NCI-H1694 treated with DMSO at 0.1 percent for 48 hours (cell line): ENCODE measurements at places on chromosomes 6 and 20.

- no peak for DNase-seq
These were observed 95.8 kb upstream of the UST start for GRCh38 chr6:148650941-148651505.

- no peak for DNase-seq
These were observed 2.6 kb downstream of the MCUR1 start for GRCh38 chr6:13811627-13812358.

GRCh38 chr6:157912326-157912725 lies 69.3 kb upstream of the SYNJ2 start:
- no peak for DNase-seq

GRCh38 chr6:146433881-146434731 lies 109.5 kb upstream of the RAB32 start:
- no peak for DNase-seq

DNA sequence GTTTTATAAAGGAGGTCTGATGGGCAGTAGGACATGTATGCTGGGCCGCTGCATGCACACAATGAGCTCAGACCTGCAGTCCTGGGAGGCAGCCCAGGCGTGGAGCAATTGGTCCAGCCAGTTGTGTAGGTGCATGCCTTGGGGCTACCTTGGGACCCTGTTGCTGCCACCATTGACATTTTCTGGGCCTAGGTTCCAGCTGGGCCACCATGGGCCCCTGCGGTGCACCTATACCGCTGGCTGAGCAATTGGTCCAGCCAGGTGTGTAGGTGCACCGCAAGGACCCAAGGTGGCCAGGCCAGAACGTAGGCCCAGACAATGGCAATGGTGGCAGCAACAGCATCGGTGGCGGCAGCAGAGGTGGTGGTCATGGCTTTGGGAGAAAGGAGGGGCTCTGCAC lies 143.9 kb downstream of the PXDC1 start:
- DNase-seq, result no peak

GRCh38 chr6:127589135-127589534 lies 12.2 kb downstream of the C6orf58 start:
- DNase-seq, result no peak

DNA sequence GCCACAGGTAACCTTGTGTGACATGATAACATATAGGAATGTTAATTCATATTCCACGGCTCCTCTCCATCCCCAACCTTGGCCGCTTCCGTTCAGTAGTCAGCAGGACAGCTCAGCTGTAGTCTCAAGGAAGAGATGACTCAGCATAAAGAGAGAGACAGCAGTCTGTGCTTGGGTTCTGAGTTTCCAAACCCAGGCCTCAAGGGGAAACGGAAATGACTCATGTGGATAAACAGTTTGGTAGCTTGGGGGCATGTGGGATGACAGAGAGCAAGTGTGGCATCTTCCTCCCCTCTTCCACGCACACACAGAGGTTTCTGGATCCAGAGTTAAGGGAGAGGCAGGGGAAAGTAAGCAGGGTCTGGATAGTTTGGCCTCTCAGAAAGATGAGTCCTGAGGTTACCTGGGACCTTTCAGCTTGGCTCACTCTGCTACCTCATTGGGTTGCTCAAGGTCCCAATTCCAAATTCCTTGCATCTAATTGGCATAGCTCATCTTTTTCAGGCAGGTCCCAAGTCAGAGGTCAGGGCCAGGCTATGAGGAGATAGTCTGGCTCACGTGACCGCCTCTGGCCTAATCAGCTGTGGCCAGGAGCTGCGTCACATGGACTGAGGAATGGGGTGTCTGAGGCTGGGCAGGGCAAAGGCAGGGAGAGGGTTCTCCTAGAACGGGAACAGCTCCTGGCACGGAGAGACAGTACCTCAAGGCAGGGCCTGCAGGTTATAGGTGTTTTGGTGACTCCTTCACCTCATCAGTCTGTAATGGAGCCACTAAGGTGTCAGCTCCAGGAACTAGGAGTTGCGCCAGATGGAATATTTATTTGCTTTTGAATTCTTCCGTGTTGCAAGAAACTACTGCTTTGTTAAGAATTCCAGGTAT lies 36.5 kb upstream of the MLN start:
- DNase-seq, result peak; percentile 18

GRCh38 chr6:139270249-139270648 lies 21.5 kb downstream of the TXLNB start:
- DNase-seq, result no peak

- DNase-seq, result no peak
These were observed 113.0 kb downstream of the GMDS start for GRCh38 chr6:2132416-2132815.

- no peak for DNase-seq
These were observed 6.5 kb upstream of the SLC17A4 start for GRCh38 chr6:25748049-25748448.

DNA sequence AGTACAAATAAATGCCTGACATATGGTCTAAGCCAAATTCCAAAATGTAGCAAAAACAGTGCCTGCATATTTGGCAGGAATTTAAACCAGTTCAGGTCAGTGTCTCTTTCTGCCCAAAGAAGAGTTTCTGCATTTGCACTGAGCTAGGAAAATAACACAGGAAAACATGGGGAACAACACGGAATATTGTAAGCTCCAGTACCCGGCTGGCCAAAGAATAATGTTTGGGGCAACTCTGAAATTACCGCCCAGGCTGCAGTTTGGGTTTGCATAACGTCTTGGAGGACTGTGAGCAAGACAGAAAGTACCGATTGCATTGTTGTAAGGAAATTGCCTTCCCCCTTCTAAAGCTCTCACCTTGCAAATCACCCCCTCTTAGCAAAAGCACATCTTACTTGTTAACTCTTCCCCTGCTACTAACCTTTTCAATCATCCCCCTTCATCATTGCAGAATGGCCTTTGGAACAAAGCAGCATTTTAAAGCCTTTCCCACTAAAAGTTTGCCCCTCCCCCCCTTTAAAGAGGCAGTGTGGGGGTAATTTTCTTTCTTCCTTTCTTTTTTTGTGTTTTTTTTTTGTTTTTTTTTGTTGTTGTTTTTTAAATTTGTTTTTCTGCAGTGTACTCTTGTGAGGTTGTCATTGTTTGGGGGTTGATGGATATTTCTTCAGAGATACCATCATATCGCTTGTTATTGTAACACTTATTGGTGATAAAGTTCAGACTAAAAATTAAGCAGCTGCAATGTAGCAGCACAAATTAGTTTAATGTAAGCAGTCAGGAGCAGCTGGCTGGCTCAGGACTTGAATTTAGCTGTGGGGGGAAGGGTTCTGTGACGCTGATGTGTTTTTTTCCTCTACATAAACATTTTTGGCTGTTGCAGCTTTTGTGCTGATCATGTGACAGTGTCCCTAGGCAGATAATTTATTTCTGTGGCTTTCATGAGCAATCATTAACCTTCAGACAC lies 100.0 kb upstream of the CITED2 start:
- DNase-seq, result peak; percentile 86

DNA sequence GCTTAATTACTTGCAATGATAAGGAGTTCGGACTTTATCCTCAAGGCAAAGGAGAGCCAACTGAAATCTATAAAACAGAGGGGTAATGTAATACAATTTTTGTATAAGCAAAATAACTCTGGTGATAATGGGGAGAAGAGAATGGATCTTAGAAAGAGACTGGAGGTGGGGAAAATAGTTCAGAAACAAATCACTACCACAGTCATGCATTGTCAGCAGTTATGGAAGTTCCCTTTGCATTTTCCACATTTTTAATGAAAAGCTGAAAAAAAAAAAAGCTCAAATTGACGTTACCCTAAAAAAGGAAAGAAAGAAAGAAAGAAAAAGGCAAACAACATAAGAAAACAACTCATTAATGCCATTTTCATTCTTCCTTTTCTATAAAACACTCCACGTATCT lies 337.6 kb upstream of the HSF2 start:
- DNase-seq, result no peak

- DNase-seq, result no peak
These were observed 11.7 kb upstream of the SIRPG start for GRCh38 chr20:1669304-1669703.

DNA sequence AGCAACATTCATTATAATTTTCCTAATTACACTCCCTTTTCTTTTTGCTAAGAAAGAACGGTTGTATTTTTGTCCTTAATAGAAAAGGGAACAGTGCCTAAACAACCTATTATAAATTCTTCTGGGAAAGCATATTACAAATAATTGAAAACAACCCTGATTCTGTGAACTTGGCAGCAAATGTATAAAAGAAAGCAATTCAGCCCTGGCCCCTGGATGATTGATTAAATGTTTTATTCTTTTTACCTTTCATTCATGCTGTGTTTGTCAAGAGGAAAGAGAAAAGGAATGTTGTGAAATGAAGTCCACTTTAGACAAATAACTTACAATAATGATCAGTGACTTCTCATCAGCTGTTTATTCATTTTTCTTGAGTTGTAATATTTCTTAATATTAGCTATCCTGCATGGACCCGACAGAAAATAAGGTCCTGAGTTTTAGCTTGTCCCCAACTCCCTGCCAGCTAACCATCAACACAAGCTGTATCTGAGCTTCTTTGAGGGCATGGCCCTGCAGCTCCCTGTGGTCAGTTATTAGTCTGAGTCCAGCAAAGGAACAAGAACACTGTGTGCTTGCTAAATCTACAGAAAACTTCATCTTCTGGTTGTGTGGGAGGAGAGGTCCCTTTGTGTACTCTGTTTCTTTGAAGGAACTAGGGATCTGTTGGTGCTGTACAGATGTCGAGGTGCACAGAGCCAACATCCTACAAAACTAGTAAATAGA lies 248.2 kb downstream of the LAMA2 start:
- DNase-seq, result no peak

DNA sequence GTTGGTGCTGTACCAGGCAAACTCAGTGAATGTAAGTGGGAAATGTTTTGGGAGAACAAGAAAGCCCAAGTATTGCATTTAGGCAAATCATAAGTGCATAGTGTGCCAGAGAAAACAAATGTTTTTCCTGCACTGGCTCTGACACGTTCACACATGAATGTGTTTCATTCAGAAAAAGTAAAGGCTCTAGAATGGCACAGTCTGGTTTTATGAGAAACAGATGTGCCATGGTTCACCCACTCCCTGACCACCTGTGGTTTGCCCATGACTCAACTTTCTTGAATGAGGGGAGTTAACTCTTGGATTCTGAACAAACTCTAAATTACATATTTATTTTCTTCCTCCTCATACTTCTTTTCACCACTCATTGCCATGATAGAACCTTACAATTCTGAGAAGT lies 126.9 kb downstream of the KCNQ5 start:
- no peak for DNase-seq

DNA sequence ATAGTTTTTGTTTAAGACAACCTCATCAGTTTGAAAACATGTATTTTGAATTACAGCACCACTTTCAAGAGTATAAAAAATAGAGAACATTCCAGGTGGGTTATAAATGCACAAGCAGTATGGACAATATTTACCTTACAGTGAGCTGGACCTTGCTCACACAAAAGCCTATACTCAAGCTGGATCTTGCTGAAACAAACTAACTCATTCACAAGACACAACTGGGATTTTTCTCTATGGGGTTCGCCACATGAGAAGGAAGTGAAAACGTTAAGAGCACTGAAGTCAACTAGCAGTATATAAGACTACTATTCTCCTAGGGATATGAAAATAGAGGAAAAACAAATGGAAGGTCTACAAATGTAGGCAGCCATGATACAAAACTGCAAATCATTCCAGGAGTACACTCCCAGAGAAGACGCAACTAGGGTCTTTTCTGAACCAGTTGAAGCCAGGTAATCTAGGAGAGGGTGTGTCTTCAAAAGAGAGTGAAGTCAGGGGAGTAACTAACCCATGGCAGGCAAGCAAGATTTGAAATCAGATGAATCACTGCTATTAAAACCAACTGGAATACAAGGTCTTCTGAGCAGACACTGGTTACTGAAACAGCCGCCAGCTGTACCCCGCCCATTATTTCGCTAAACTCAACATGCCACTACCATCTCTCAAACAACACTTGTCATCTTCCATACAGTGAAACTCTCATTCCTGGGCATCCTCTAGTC lies 26.5 kb downstream of the STAU1 start:
- DNase-seq, result no peak

GRCh38 chr20:958936-959815 lies 42.9 kb downstream of the RSPO4 start:
- no peak for DNase-seq

DNA sequence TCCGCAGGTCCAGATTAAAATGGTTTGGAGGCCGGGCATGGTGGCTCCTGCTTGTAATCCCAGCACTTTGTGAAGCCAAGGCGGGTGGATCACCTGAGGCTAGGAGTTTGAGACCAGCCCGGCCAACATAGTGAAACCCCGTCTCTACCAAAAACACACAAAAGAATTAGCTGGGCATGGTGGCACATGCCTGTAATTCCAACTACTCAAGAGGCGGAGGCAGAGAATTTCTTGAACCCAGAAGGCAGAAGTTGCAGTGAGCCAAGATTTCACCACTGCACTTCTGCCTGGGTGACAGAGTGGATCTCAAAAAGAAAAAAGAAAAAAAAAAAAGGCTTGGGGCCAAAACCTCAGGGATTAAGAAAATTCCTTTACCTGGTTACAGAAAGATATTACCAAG lies 30.5 kb downstream of the C6orf15 start:
- DNase-seq, result no peak

DNA sequence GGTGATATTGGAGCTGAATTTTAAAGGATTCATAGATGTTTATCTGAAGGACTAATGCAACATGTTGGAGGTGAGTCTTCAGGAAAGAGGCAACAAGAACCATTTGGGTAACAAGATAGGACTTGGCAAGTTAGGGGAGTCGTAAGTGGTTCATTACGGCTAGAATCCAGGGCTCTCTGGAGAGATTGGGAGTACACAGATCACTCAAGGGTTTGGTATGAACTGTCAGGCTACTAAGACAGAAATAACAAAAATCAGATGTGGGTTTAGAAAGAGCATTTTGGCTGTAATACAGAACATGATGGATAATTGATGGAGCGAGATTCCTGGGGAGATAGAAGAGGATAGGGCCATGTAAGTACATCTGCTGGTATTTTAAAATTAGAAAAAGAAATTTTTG lies 86.3 kb upstream of the ESR1 start:
- no peak for DNase-seq

- DNase-seq, result no peak
These were observed 19.0 kb upstream of the SNRPB2 start for GRCh38 chr20:16710781-16711180.

GRCh38 chr6:141700819-141701218 lies 431.9 kb upstream of the GJE1 start:
- DNase-seq, result no peak

DNA sequence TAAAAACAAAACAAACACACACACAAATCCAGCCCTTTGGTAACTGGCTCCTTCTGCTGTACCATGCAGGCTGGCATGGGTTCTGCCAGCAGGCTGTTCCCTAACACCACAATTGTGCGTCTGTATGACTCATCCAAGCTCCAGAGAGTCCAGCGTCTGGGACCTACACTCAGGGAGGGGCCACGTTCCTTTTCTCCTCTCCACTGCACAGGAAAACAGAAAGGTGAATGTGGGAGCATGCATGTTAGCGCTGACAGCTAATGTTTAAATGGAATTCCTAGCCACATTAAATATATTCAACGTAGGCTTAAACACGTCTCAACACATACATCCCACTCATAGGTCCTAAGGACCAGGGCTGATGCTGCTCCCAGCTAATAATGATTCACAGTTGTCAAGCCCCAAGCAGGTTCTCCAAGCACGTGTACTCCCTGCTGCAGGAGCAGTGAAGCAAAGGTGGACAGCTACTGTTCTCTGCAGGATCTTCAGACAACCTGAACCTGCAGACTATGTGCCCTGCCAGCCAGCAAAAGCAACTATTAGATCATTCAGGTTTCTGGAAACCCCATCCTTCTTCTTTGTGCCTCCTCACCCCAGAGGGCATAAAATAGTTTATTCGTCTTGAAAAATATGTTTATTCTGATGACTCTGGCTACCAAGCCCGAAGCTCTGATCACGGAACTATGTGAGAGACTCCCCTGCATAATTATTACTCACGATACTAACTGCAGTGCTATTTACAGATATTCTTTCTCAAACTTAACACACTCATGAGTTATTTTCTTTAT lies 20.9 kb downstream of the MAP1LC3A start:
- DNase-seq, result peak; percentile 19

GRCh38 chr6:125974214-125974866 lies 12.0 kb upstream of the TRMT11 start:
- peak; percentile 58 for DNase-seq
